ENCODE measurements at places on chromosomes 7 and 10.
A peak's percentile ranks its signal among the peaks of the same experiment; 100 is the strongest.

DNA sequence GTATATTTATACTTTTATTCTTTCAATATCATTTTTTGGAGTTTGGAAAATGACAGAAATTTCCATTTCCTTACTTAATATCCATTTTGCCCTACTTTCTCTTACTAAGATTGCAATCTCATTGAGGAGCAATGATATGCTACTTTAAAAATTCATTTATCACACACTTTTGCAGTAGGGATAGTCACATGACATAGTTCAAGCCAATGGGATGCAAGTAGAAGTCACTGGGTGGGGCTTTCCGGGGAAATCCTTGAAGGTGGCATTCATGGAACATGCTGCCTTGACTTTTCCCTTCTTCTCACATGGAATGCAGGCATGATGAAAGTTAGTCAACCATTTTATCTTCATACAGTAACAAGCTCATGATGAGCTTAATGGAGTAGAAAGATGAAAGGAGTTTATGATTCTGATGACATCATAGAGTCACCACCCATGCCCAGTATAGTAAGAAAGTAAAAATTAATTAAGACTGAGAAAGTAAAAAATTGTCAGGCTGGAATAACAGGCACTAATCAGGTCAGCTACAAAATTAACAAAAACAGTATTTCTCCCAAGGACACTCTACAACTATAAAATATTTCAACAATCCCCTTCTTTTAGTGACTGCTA, 33.4 kb downstream of the IQUB start:
- no peak for DNase-seq

- no peak for DNase-seq
Measured at GRCh38 chr10:101261702-101262101, 32.4 kb upstream of the LBX1 start.

DNA sequence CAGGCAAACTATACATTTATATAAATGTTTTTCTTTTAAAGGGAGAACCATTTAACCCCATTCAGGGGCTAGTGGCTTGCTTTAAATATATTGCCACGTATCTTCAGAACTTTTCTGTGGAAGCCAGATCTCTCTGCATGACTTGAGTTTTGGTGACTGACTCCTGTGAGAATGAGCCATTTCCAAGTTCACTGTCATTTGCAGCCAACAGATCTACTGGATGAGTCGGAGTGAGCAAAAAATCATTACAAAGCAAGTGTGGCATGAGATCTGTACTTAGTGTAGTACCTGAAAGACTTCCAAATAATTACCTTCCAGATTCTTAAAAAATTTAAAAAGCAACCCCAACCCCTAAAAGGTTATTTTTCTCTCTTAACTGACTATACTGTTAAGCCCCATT, 45.6 kb downstream of the PDSS1 start:
- no peak for DNase-seq

GRCh38 chr7:10939237-10939910, 34.3 kb upstream of the PHF14 start:
- no peak for DNase-seq

DNA sequence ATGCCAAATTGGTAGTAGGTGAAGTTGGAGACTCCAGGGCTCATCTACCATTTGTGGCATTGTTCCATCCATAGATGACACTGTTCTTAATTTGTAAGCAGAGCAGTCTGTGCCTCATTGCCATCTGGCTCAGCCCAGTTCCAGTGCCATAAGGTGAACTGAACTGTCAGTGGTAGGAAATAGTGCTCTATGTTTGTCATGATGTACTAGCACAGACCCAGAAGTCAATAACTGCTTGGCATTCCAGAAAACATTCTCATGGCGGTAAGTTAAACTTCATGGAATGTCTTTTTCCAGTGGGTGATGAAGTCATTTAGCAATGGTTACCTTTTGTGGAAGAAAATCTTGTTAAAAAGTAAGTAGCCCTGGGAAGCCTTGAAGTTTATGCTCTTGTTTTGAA, 302.7 kb downstream of the SUGCT start:
- no peak for DNase-seq

DNA sequence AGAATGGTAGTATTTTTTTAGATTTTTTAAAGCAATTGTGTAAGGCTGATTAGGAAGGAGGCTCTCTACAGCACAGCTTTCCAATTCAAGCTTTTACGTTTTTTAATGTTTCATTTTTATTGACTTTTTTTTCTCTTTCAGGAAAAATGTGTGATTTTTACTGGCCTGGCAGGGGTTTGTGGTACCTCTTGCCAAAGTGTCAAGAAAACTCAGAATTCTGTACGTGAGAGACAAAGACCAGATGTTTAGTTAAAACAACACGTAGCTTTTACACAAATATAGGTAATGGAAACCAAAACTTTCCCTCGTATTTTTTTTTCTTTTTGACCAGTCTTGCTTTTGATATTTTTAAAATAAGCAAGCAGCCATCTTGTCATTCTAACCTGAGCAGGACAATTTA, 6.0 kb upstream of the NPVF start:
- no peak for DNase-seq

GRCh38 chr7:96308253-96308949, 13.5 kb downstream of the SLC25A13 start:
- no peak for DNase-seq

GRCh38 chr10:74223755-74224529, 72.9 kb downstream of the ADK start:
- no peak for DNase-seq

- DNase-seq: no peak
Measured at GRCh38 chr7:26212921-26213718, 11.6 kb downstream of the CBX3 start.

GRCh38 chr7:132193898-132194297, 382.4 kb downstream of the PLXNA4 start:
- no peak for DNase-seq

DNA sequence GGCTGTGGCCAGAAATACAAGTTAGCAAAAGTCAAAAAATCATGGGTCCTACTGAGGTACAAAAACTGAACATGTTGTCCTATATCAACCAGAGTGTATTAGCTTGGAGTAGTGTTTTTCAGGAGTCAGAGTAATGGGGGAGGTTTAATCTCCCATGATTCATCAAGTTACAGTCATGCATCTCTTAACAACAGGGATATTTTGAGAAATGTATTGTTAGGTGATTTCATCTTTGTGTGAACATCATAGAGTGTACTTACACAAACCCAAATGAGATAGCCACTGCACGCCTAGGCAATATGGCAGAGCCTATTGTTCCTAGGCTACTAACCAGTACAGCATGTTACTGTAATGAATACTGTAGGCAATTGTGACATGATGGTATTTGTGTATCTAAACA, 14.9 kb upstream of the TES start:
- no peak for DNase-seq

GRCh38 chr10:114990586-114990985, 52.6 kb downstream of the TRUB1 start:
- no peak for DNase-seq

GRCh38 chr10:76626386-76626785, 1011.2 kb downstream of the KCNMA1 start:
- DNase-seq: no peak

DNA sequence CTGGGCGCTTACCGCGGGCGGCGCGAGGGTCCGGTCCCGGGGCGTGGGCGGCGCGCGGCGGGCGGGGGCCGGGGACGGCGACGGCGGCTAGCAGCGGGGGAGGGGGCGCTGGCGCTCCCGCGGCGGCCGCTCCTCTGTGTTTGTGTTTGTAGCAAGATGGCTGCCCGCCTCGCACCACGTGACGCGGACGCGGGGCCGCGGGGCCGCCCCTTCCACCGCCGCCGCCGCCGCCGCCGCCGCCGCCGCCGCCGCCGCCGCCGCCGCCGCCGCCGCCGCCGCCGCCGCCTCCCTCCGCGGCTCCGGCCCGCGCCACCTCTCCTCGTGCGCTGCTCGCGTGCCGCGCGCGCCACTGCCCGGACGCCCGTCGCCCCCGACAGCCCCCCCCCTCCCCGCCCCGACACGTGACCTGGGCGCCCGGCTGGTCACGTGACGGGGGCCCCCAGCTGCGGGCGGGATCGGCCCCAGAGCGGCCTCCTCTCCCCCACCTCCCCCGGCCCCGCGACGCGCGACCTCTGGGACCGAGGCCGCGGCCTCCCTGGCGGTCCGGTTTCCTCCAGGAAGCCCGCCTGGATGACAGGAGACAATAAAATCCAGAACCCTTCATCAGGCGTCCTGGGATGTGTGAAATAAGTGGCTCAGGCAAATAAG, at the start of gene GIGYF1:
GIGYF1 (minus strand) TSS at position 153 of the 648 bp plus-strand sequence. CDS start 6,012 bp downstream, outside the sequence.
- DNase-seq: peak; percentile 51

DNA sequence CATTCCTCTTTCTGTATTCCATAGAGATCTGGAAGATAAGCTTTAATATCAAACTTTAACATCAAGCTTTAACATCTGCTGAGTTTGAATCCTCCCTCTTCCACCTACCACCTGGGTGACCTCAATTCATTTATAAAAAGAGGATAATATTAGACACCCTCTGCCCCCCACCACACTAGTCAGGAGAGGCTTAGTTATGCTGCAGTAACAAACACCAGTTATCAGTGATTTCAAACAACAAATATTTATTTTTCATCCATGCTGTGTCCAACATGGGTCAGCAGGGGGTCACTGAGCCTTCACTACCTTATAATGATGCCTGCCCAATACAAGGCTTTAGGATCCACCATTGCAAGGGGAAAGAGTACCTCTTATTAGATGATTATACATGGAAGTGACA, 322.0 kb downstream of the RNLS start:
- DNase-seq: no peak

GRCh38 chr10:2917926-2918325, 149.4 kb upstream of the PFKP start:
- no peak for DNase-seq

DNA sequence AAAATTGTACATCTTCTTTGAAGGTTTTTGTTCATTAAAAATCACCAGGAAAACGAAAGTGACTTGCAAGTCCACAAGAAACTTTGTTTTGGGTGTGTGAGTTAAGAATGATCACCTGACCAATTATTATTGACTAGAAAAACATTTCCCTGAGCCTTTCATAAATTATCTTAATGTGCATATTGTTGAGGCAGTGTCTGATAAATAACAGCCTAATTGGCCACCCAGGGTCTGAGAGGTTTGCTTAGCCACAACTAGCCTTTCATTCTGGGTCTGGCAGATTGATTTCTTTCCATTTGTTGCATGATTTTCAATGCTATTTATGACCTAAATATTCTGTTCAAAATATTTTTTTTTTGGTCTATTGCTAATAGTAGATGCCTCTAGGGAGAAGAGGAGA, 152.8 kb downstream of the AUTS2 start:
- DNase-seq: no peak

DNA sequence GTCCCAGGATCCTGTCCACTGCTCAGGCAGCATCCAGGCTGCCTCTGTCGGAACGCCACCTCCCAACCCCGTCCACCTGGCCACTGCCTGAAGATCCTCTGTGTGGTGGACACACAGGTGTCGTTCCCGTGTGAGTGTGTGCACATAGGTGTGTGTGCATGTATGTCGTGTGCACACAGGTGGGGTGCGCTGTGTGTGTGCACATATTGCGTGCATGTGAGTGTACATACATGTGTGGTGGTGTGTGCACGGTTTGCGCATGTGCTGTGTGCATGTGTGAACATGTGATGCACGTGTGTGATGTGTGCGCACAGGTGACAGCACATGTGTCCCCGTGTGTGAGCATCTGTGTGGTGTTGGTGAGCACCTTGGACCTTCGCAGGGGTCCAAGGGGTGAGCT, 7.1 kb downstream of the TMEM184A start:
- DNase-seq: no peak
